DND-41 (cell line): ENCODE measurements at places on chromosomes 4 and X.

DNA sequence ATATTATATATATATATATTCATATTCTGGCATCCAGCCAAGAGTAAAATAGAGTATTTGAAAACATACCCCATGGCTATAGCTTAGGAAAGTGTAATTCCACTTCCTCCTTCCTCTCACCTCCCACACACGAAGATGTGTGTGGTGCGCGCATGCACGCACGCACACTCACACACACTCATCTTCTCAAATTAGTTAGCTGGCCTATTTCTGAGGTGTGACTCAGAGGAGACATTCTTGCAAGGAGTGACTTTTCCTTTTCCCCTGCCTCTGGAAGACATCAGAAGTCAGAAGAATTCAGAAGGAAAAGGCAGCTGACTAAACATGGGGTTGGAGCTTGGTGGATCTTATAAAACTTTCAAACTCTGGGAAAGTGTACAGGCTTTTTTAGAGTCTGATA, 8.8 kb downstream of the ENPEP start:
- H3K4me1 ChIP-seq = peaks cover 6% of the 10 kb centered on the region; the same call in 1 of the 2 replicates
- H3K27me3 ChIP-seq = no peaks in the 10 kb centered on the region
- H3K4me3 ChIP-seq = no peak overlapping the region
- no peaks in the 10 kb centered on the region for H3K36me3 ChIP-seq
- no peak for DNase-seq

DNA sequence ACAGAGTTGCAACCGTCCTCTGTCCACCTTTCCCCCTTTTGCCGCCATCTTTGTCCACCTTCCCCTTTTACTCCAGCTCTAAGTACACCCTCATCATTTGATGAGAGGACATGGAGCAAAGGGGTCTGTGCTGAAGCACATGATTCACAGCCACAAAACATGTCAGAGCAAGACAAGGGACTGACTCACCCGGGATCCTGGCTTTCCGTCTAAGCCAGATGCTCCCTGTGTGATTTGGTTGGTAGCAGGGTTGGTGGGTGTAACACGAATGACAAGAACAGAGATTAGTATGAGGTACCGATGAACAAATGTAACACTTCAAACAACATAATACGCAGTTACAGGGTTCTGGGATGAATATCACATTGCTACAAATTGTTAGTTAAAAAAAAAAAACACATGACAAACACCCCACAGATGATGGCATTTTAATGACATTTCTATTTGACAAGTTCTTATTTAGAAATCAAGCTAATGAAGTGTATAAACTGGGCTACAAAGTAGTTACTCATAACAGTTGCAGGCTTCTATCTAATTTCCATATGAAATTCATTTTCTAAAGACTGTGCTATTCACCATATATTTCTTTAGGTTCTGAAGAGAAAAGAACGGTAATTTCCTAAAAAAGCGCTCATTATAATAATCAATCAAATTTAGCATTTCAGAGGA, 71.4 kb upstream of the ETNPPL start:
- no peaks in the 10 kb centered on the region for H3K4me1 ChIP-seq
- H3K4me3 ChIP-seq = no peak overlapping the region
- no peak overlapping the region for H3K27ac ChIP-seq
- H3K36me3 ChIP-seq = no peaks in the 10 kb centered on the region
- no peak for DNase-seq

DNA sequence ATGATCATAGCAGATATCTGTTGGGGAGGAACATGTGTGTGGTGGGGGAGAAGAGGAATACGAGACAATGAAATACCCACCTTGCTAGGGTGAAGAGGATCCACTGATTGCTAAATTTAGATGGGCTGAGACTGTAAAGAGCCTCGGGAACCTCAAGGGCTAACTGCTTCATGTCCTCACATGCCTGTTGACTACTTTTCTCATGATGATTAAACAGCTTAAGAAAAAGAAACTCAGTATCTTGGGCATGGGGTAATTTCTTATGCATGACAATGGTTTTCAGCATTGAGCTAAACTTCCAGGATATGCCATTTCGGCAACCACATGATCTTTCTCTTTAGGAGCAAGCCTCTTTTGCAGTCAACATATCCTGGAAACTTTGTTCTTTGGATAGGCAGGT, 3.9 kb upstream of the LNX1 start:
- H3K4me3 ChIP-seq = no peak overlapping the region
- no peaks in the 10 kb centered on the region for H3K27me3 ChIP-seq
- no peak for DNase-seq
- H3K27ac ChIP-seq = no peak overlapping the region
- H3K36me3 ChIP-seq = no peaks in the 10 kb centered on the region

DNA sequence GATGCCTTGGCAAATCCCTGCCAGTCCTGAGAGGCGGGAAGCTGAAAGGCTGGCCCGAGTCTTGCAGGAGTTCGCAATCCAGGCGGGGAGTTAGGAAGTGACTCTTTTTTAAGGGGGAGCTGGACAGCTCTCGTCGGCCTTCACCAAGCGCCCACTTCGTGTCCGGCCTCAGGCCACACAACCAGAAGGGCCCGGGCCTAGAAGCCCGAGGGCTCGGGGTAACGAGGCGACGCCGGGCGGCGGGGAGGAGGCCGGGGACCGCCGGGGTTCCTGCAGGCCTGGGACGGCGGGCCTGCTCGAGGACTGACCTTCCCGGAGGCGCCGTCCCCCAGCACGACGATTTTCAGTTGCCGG, 395 bp downstream of the RAB28 start:
- peaks cover under 1% of the 10 kb centered on the region for H3K36me3 ChIP-seq
- H3K27ac ChIP-seq = peak overlapping the region; percentile 99
- H3K27me3 ChIP-seq = no peaks in the 10 kb centered on the region
- H3K4me3 ChIP-seq = peak overlapping the region; percentile 57
- peak; percentile 48 for DNase-seq

GRCh38 chrX:71128915-71129765, 10.7 kb downstream of the MED12 start:
- 0 out of 2 replicates have a peak, but pooled peaks cover 8% of the 10 kb centered on the region for H3K4me1 ChIP-seq
- no peaks in the 10 kb centered on the region for H3K27me3 ChIP-seq
- peak; percentile 76 for DNase-seq
- H3K36me3 ChIP-seq = peaks cover 93% of the 10 kb centered on the region

DNA sequence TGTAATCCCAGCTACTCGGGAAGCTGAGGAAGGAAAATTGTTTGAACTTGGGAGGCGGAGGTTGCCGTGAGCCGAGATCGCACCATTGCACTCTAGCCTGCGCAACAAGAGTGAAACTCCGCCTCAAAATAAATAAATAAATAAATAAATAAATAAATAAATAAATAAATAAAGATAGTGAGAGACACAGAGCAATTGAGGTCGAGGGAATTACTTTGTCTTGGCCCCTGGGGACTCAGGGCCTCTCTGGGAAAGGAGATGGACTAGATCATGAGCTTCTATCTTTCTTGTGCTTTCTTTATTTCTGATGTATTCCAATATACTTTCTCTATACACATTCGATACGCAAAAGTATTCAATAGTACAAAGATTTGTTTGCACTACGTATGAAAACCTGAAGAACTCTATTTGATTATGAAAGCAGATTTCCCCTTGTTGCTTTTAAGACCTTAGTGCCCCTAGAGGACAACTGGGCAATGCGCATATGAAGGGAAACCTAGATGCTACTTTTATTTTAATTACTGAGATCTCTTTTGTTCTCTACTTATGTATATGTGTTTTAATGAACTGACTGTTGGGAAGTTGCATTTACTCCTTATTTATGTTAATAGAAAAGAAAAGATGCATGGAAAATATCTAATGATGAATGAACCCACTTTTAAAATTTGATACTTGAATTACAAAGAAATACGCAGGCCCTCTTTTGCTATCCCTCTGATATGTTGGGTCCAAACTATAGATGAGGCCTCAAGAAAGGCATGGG, 12.8 kb upstream of the ELOVL6 start:
- no peaks in the 10 kb centered on the region for H3K36me3 ChIP-seq
- no peak overlapping the region for H3K4me3 ChIP-seq
- H3K27ac ChIP-seq = no peak overlapping the region
- H3K27me3 ChIP-seq = no peaks in the 10 kb centered on the region
- H3K4me1 ChIP-seq = no peaks in the 10 kb centered on the region
- DNase-seq = peak; percentile 51

- no peaks in the 10 kb centered on the region for H3K4me1 ChIP-seq
- H3K4me3 ChIP-seq = no peak overlapping the region
- no peak overlapping the region for H3K27ac ChIP-seq
- H3K27me3 ChIP-seq = peaks cover 4% of the 10 kb centered on the region
- no peaks in the 10 kb centered on the region for H3K36me3 ChIP-seq
Measured at GRCh38 chr4:110609044-110609750, 13.7 kb downstream of the PITX2 start.

GRCh38 chr4:95761426-95761825, 78.5 kb upstream of the PDHA2 start:
- no peaks in the 10 kb centered on the region for H3K27me3 ChIP-seq
- H3K4me1 ChIP-seq = peaks cover 15% of the 10 kb centered on the region
- H3K27ac ChIP-seq = no peak overlapping the region
- no peak for DNase-seq
- no peaks in the 10 kb centered on the region for H3K36me3 ChIP-seq

GRCh38 chr4:1376841-1377605, 29.2 kb downstream of the NKX1-1 start:
- H3K4me3 ChIP-seq = no peak overlapping the region
- H3K27ac ChIP-seq = no peak overlapping the region
- no peak for DNase-seq
- H3K27me3 ChIP-seq = no peaks in the 10 kb centered on the region
- peaks cover 9% of the 10 kb centered on the region for H3K36me3 ChIP-seq

DNA sequence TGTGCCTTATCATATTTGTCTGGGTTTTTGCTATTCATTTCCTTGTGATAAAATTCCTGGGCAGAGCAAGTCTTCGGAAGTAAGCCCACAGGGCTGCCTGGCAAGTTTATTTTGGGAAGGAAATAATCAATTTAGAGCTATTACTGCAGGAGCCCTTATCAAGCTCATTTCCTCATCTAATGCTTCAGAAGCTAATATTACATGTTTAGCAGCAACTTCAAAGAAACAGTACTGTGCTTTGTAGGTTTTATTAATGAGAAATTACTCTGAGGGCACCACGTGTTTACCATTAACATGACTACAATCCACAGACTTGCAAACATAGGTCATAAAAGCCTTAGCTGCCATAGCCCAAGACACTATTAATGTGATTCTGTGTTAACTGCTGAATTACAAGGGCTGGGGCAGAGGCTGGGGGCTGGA, 540.0 kb downstream of the SPRY1 start:
- no peaks in the 10 kb centered on the region for H3K4me1 ChIP-seq
- H3K27ac ChIP-seq = no peak overlapping the region

GRCh38 chrX:23930894-23931604, 23.2 kb downstream of the CXorf58 start:
- no peaks in the 10 kb centered on the region for H3K36me3 ChIP-seq
- H3K27ac ChIP-seq = no peak overlapping the region
- DNase-seq = no peak

- peak overlapping the region; percentile 28 for H3K27ac ChIP-seq
- H3K36me3 ChIP-seq = no peaks in the 10 kb centered on the region
- no peaks in the 10 kb centered on the region for H3K27me3 ChIP-seq
Measured at GRCh38 chr4:139978692-139979091, 175.3 kb downstream of the MAML3 start.

DNA sequence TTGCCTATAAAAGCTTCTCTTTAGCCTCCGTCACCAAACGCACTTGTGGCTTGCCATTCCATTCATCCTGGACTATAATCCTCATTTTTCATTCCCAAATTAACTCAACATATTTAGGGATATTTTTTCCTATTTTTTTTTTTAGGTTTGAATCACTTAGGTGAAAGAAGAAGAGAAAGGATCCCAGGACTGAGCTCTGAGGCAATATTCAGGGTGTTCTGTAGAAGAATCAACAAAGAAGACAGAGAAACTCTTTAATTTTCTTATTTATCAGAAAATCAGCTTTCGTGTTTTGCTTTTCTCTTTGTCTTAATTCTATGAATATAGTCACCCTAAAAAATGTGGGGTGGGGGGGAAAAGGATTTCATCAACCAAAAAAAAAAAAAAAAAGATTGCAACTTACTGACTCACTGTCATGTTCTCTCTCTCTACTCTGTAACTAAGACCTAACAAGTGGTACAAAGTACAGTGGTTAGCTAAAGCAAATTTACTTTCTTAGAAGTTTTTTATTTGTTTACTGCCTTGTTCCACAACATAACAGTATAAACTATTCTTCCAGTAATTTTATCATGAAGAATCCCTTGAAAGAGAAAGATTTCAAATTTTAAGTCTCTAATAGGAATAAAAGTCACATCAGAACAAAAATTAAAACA, 272.0 kb downstream of the DHX15 start:
- H3K4me1 ChIP-seq = no peaks in the 10 kb centered on the region
- no peak overlapping the region for H3K27ac ChIP-seq
- no peak overlapping the region for H3K4me3 ChIP-seq
- no peaks in the 10 kb centered on the region for H3K27me3 ChIP-seq
- DNase-seq = no peak

- no peak for DNase-seq
- H3K4me3 ChIP-seq = no peak overlapping the region
- no peaks in the 10 kb centered on the region for H3K4me1 ChIP-seq
- H3K36me3 ChIP-seq = no peaks in the 10 kb centered on the region
- no peaks in the 10 kb centered on the region for H3K27me3 ChIP-seq
Measured at GRCh38 chr4:176849076-176849475, 56.4 kb upstream of the VEGFC start.

DNA sequence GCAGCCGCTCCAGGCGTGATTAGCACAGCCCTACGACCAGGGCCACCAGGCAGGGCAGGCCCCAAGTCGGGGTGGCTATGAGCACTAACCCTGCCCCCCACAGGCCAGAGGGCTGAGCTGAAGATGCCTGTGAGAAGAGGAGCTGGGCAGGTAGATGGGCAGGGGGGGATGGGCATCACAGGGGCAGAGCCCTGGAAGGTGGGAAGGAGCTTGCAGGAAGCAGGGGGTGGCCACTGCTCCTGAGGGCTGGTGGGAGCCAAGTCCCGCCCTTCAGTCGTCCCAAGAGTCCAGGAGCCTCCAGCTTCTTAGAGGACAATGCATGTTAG, 7.3 kb upstream of the MXD4 start:
- no peaks in the 10 kb centered on the region for H3K36me3 ChIP-seq
- H3K27me3 ChIP-seq = no peaks in the 10 kb centered on the region
- H3K4me1 ChIP-seq = no peaks in the 10 kb centered on the region
- H3K27ac ChIP-seq = no peak overlapping the region
- DNase-seq = no peak

DNA sequence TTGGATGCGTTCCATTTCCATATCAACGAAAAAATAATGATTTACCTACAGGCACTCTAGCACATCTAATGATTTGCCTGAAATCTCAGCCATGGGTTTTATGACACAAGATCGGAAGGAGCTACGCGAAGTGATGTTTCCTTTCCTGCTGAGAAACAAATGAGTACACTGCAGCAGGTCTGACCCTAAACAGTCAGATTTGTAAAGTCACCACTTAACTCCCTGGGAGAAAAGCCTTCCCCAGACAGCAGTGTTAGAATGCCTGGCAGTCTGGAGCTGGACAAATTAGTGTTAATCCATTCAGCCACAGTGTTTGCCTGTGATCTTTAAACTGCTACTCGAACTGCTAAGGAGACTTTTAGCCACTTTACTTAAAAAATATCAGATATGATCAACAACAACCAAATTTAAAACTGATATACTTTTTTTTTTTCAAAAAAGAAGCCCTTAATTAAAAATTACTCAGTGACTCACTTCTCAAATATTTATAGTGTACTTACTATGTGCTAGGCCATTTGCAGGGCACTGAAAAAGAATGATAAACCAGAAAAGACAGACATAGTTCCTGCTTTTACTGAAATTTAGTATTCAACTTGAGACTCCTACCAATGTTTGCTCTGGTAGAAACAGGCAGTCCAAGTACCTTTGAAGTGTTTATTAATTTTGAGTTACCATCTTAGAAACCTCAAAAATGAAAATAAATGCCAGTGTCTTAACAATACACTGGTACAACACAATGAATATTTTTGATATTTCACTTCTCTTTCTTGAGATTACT, 104.5 kb downstream of the SHISA3 start:
- no peak overlapping the region for H3K27ac ChIP-seq
- no peak for DNase-seq
- no peak overlapping the region for H3K4me3 ChIP-seq
- no peaks in the 10 kb centered on the region for H3K4me1 ChIP-seq
- H3K27me3 ChIP-seq = no peaks in the 10 kb centered on the region
